ENCODE measurements at places on chromosomes 4 and X.

- DNase-seq: no peak
Observed at GRCh38 chrX:57178605-57179004, 41.4 kb upstream of the SPIN2A start.

DNA sequence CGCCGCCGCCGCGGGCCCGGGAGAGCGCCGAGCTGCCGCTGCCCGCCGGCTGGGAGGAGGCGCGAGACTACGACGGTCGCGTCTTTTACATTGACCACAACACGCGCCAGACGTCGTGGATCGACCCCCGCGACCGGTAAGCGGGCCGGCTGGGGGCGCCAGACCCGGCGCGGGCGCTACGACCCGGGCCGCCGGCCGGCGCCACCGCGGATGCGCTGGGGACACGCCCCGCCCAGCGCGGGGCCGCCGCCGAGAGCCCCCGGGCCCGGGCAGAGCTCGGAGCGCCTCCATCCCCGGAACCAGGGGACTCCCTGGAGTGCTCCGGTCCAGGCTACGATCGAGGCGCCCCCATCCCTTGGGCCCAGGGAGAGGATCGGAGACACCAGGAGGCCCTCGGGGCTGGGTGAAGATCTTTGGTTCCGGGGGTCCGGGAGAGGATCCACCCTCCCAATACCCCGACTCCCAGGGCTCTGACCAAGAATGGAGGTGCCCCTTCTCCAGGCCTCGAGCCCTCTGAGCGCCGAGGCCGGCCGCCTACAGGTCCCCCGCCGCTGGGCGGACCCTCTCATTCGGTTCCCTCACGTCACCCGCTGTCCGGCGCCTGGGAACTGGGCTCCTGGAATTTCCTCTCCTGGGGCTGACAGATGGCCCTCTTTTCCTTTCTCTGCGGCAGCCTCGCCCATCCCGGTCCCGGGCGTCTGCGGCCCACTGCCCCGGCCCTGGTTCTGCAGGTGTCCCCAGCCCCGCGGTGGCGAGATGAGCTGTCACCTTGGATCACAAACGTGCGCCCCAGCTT is 48.8 kb downstream of the CLDN34 start:
- peak; percentile 16 for DNase-seq

DNA sequence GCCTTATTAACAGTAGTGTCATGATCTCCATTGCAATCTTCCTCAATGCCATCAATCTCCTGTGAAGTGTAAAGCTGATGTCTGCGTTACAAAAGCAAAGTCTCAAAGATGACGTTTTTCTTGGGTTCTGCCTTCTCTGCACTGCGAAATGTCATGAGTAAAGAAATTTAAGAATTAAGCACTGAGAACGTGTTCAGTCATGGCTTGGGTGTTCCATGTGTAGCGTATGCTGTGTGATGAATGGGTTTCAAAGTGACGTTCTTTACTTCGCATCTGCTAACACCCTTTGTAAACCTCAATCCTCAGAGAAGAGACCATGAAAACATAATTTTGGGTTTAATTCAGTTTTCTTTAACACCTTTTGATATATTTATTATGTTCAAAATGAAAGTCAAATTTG is 999 bp downstream of the NAP1L5 start:
- DNase-seq: no peak

DNA sequence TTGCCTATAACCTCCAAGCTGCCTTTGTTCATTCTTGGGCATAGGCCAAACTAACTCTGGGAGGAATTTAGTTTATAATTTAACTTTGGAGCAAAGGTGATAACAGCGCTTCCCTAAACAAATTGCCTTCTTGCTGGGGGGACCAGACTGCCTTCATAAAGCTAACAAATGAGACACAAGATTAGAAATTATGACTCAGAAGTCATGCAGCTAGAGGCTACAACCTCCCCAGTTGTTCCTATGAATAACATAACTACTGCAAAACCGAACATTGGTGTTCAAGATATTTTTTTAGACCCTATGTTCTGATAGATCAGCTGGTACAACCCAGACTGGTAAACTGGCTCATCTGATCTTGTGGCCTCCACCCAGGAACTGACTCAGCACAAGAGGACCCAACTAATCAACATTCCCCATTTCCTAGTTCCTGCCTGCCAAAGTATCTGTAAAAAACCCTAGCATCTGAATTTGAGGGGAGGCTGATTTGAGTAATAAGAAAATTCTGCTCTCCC is 22.0 kb upstream of the TMPRSS11B start:
- DNase-seq: no peak

GRCh38 chr4:183350317-183351071 is 28.3 kb upstream of the CLDN24 start:
- DNase-seq: no peak
